ENCODE measurements at places on chromosomes 16 and 17.

DNA sequence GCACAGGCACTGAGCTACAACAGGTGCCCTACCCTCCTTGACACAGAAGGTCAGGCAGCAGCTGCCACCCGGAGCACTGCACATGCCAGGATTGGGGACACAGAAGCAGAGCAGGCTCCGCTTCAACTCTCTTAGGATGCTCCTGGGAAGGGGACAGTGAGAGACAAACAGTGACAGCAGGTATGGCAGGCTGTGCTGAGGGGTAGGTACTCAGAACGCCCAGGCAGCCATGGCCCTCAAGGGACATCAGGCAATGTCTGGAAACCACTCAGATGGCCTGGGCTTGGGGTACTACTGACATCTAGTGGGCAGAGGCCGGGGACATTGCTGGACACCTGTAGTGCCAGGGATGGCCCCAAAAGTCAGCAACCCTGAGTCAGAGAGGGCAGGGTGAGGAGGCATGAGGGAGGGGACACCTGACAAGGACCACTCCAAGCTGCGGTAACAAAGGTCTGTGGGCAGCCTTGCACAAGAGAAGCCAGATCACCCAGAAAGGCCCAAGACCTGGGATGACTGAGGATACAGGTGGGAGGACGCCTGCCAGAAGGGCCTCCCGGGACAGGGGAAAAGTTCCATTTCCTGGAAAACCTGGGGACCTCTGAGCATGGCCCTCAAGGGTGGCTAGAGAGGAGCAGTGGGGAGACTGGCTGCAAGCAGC is 21.2 kb downstream of the PEMT start:
- DNase-seq, result peak; percentile 58

DNA sequence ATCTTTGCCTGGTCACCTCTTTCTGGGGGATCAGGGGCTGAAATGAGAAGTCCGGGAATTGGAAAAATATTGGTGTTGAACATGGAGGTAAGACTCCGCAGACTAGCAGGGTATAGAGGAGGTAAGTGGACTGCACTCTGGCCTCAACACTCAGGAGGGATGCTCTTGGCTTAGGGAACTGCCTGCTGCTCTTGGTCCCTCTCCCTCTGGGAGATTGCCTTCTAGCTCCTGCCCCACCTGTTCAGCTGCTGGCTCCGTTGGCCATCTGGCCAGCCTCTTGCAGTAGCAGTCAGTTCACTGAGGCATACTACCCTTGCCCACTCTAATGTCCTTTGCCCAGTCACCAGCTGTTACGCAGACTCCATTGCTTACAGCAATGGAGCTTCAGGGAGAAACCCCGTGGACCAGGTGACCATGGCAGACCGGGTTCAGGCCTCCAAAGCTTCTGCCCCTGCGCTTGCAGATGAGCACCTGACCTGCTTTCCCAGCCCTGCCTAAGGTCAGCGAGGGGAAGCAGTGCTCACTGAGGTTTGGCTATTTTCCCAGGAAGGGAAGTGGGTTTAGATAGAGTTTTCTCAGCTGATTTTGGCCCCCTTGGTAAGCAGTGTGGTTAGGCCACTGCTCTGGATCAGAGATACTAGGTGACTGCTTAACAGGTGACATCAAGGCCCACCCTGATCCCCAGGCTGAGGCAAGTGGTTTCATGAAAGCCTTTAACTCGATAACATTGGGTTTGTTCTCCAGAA is 11.9 kb downstream of the CDK5RAP3 start:
- no peak for DNase-seq

DNA sequence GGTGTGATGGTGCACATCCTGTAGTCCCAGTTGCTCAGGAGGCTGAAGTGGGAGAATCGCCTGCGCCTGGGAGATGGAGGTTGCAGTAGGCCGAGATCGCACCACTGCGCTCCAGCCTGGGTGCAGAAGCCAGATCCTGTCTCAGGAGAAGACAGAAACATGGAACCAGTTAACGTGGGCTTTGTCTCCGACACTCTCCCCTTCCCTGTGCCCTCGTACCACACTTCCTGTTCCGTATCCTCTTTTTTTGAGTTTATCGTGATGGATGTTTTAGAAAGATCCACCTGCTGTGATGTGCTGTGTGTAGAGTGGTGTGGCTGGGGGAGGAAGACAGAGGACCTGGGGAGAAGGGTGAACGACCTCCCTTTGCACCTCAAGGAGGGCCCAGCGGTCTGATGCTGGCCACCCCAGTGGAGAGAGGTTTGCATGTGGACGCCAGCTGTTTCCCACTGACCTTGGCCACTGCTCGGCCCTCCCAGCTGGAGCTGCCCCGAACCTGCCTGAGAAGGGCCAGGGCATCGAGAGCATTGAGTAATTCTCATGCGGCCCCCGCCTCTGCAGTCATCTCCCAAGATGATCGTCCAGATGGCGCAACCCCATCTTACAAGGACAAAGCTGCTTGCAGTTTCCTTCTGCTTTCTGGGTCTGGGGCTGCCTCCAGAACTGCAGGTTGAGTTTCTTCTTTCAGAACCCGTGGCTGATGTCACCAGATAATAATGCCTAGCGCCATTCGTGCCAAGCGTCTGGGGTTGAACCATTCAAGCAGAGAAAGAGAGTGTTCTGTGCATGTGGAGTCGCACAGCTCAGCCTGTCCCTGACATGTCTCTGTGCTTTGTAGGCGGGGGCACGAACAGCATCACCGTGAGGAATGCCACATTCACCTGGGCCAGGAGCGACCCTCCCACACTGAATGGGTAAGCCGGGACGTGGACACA is 126.3 kb downstream of the ABCC1 start:
- DNase-seq, result peak; percentile 64

GRCh38 chr17:70137451-70138230 is 31.7 kb upstream of the KCNJ2 start:
- peak; percentile 79 for DNase-seq

DNA sequence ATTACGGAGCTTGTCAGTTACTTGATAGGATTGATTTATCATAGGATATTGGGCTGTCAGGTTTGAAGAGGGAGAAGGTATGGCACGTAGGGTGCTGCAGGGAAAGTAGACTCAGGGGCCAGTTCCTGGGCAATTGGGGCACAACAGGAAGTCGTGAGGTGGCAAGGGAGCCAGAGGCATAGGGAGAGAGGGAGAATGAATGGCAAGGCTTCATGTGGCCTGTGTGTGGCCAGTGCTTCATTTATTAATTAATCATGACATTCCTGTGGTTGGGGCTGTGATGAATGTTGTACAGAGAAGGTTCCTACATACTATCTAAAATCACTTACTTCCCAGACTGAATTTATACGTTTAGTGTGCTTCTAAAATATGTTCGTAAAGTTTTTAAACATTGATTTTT is 19.3 kb downstream of the MFSD11 start:
- no peak for DNase-seq

- no peak for DNase-seq
Measured at GRCh38 chr17:62907961-62908360, 58.1 kb upstream of the TANC2 start.

GRCh38 chr16:28140788-28141618 is 70.8 kb downstream of the XPO6 start:
- DNase-seq, result no peak

DNA sequence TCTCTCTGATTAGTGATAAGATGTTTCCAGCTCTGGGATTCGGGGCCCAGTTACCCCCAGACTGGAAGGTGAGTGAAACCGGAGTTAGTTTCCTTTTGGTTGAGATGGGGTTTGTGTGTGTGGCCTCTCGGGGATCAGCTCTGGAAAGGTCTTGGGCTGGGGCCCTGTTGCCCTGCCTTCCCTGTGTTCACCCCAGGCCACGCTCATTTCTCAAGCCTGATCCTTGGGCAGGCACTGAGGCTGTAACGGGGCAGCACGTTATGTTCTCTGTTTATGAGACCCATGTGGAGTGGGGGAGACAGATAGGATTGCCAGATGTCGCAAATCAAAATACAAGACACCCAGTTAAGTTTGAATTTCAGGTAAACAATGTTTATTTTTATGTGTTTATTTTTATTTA is 35.5 kb downstream of the CPNE2 start:
- DNase-seq, result no peak

GRCh38 chr17:1031711-1032110 is 34.8 kb downstream of the TIMM22 start:
- DNase-seq, result peak; percentile 77

DNA sequence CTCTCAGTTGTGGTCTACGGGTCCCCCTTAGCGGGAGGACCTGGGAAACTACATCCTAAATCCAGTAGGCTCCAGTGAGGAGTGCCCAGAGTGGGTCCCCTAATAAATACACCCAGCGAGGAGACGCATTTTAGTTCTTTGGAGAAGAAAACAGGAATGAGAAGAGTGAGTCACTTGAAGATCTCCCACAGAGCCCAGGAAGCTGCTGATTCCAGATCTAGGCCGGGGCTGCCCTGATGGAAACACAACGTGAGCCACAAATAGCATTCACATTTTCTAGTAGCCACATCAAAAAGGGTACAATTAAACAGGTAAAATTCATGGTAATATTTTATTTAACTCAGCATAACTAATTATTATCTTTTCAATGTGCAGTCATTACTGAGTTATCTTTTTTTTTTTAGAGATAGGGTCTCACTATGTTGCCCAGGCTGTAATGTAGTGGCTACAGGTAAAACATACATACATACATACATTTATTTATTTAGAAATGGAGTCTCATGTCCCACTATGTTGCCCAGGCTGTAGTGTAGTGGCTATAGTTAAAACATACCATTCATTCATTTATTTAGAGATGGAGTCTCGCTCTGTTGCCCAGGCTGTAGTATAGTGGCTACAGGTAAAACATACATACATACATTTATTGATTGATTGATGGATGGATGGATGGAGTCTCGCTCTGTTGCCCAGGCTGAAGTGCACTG is 21.5 kb downstream of the FBXO31 start:
- DNase-seq, result no peak

- DNase-seq, result no peak
Measured at GRCh38 chr17:7610641-7611040, 4.1 kb downstream of the FXR2 start.

GRCh38 chr16:23924128-23924527 is 88.3 kb downstream of the PRKCB start:
- no peak for DNase-seq

DNA sequence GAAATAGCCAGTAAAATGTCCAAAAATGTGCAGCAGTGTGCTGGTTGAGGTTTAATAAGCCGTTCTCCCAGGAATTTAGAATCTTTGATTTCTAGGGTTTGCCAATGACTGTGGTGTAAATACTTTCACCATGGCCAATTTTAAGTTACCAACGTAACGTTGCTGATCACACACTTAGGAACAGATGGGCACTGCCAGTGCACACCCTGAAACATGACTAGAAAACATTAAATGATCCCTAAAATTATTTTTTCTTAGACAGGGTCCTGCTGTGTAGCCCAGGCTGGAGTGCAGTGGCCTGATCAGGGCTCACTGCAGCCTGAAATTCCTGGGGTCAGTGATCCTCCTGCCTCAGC is 3.2 kb downstream of the CA5A start:
- no peak for DNase-seq

GRCh38 chr16:47667956-47668355 is 206.8 kb downstream of the PHKB start:
- DNase-seq, result no peak

GRCh38 chr16:81925016-81925415 is 86.3 kb downstream of the SDR42E1 start:
- no peak for DNase-seq

- DNase-seq, result no peak
Measured at GRCh38 chr16:50278251-50278650, 11.9 kb downstream of the ADCY7 start.

DNA sequence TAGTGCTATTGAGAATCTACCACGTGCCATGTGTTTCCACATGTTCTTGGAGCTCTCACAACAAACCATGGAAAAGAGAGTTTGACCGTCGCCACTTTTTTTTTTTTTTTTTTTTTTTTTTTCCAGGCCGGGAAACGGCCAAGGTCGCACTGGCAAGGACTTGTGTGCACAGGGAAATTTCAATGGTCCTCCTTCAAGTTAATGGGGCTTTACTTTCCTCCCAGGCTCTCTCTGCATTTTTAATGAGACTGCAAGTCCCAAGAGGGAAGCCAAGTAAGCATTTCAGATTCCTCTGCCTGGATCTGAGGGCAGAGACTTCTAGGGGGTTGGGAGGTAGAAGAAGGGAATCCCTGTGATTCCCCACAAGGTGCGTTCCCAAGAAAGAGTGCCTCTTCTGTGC is 94.7 kb upstream of the MPHOSPH6 start:
- peak; percentile 27 for DNase-seq

DNA sequence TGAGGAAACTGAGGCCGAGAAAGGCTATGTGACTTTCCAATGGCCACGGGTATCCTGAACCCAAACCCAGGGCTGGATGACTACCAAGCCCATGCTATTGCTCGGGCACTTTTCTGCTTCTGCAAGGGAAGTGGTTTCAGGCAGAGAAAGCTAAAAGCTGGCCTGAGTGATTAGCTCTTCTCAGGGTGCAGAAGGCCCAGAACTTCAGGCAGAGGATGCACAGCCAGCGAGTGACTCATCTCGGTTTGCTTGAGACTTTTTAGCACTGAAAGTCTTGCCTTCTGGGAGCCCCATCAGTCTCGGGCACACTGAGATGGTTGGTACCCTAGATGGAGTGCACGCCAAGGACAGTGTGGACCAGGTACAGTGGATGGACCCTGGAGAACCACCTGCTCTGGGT is 129.5 kb upstream of the SDK2 start:
- no peak for DNase-seq

DNA sequence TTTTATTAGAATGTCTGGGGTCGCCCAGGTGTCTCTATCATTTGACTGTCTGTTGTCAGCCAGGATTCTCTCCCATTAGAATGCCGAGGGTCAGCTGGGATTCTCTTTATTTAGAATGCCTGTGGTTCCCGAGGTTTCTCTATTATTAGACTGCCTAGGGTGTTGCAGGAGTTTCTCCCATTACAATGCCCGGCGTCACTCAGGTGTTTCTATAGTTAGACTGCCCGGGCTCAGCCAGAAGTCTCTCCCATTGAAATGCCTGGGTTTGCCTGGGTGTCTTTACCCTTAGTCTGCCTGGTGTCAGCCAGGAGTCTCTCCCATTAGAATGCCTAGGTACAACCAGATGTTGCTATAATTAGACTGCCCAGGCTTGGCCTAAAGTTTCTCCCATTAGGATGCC is 2252.0 kb downstream of the TP53TG3F start:
- no peak for DNase-seq

GRCh38 chr17:82980632-82981031 is 98.8 kb upstream of the METRNL start:
- no peak for DNase-seq

DNA sequence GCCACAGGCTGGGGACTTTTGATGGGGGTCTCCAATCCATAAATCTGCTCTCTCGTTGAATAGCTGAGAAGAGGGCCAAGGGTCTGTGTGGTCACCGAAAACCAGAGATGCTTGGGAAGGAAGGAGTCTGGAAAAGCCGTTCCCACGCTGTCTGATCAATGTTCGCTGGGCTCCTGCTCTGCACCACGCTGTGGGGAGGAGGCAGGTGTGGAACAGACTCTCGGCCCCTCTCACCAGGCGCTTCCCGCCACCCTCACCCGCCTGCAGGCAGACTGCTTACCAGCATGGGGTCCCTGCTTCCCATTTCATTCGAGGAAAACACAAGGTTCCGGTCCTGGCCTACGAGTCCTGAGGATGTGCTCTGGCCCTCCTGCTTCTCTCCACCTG is 702 bp upstream of the ALDH3A1 start:
- no peak for DNase-seq
